Fibroblast of the aortic adventitia (primary cell): ENCODE measurements at places on chromosomes 11 and 22.
A peak's percentile ranks its signal among the peaks of the same experiment; 100 is the strongest.

DNA sequence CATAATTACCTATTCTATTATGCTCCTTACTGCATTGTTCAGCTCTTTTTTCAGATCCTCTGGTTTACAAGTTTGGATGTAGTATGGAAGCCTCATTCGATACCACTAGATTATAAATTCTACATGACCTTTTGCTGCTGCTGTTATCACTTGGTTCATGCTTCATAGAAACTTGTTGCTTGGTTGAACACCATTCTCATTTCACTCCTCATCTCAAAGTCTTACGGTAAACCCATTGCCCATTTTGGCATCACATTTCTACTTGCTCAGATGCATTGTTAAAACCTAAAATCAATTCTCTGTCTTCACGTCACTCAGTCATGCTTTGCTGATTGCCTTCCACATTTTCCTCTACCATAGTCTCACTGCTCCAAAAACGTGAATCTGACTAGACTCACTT is 155.5 kb upstream of the DDI1 start:
- no peak for DNase-seq

DNA sequence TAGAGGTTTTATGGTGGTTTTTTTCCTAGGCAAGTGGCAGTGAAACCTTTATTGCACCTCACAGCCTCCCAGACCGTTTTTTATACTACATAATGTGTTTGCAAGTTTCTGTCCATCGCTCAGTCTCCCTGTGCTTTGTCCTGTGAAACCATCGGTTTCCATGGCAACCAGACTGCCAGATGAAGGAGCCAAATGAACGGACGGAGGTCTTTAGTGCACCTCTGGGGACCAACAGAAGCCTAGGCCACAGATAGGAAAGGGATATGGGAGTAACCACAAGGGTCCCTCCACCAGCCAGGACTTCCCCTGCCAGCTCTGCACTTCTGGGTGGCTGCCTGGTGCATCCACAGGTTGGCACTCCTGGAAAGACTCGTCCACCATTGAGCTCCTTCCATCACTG is 165.0 kb downstream of the CHST1 start:
- no peak for DNase-seq

DNA sequence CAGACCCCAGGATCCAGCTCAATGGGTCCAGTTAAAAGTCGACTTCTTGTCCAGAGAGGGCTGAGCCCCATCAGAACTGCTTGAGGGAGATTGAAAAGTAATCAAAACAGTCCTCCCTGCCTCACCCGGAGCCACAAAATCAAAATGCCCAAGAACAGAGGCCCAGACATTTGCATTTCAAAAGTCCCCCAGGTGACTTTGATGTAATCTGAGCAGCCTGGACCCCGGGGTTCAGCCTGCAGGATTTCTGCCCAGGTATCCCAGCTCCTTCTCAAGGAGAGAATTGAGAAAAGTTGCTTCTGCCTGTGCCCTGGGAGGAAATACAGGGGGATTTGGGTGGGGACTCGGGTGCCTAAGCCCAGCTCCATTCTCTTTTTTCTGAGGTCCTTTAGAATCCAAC is 1385.0 kb downstream of the TBC1D22A start:
- DNase-seq, result no peak

GRCh38 chr11:95404370-95404769 is 173.4 kb upstream of the SESN3 start:
- no peak for DNase-seq

GRCh38 chr11:119723952-119724325 is 5.1 kb downstream of the NECTIN1 start:
- no peak for DNase-seq

DNA sequence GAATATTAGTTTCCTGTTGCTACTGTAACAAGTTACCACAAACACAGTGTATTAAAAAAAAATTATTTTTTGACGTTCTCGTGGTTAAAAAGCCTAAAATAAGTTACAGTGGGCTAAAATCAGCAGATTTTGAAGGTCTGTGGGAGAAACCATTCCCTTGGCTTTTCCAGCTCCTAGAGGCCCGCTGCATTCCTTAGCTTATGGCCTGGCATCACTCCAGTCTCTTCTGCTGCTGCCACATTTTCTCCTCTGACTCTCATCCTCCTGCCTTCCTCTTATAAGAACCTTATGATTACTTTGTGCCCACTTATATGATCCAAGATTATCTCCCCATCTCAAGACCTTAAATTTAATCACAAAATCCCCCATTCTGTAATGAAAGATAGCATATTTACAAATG is 392.7 kb downstream of the GUCY1A2 start:
- DNase-seq, result peak; percentile 5

DNA sequence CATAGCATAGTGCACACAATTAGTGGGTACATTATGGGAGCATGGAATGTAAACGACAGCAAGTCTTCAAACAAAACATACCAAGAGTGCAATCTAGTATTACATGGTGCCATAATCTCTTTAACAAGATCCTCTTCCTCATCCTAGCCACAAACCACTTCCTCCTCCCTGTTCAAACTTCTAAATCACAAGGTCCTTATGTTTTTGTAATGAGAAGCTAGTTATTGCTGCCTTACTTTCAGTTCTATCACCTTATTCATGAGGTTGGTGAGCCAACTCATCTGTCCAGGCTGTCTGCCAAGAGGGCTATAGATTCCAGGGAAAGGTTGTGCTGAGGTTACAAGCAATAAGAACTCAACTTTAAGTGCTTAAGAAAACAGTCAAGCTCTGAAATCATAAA is 195.4 kb upstream of the ARHGAP20 start:
- DNase-seq, result peak; percentile 95

- no peak for DNase-seq
Observed at GRCh38 chr11:36465449-36466163, 44.5 kb downstream of the TRAF6 start.

- DNase-seq, result no peak
Observed at GRCh38 chr22:34841911-34842310, 224.0 kb upstream of the ISX start.

DNA sequence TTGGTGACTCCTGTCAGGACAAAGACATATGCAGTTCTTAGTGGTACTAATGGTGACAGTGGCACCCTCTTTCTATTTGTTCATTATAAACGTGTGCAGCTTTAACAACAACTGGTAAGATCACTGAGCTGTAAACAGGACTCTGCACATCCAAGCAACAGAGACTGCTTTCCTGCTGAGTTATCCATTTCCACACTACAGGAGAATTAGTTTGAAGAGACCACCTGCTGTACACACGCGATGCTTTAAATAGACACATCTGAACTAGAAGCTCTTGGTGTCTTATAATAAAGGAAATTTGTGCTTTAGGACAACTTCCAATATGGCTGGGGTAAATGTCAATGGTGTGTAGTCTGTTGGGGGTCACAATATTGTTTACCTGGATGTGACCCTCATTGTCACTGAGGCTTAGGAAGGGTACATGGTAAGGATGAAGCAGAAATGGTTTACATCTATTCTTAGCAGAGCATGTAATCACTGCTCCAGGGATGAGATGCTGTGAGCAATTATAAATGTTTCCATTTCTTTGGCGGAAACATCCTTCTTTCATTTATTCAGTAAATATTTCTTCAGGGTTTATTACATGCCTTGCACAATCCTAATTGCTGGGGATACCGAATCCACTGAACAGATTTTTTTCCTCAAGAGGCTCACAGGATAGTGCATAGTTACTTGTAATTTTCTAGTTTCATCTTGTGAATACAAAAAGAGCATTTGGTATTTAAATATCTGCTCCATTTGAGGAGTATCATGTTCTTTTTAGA is 354.0 kb upstream of the CCDC90B start:
- DNase-seq, result no peak

- peak; percentile 39 for DNase-seq
Observed at GRCh38 chr11:1548221-1549070, 23.6 kb downstream of the DUSP8 start.

GRCh38 chr11:134978388-134979088 is 566.5 kb upstream of the B3GAT1 start:
- DNase-seq, result no peak
